Kidney (tissue), 22 donors: ENCODE measurements at places on chromosomes 11 and 22.

DNA sequence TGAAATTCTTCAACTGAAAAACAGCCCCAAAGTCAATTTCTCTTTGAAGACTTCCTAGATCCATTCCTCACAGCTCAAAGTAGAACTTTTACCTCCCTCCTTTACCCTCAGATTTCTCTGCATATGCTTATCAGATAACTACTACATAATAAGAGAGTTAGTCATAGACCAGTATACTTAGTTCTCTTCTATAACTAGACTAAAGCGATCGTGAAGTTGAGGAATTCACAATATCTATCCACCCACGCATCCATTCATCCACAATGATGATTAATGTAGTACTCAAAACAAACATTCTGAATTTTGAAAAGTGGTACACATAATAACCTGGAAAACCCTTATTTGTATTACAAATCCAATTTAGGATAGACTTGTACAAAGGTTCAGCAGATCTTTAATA is 800.9 kb upstream of the TENM4 start:
- no peak for DNase-seq

DNA sequence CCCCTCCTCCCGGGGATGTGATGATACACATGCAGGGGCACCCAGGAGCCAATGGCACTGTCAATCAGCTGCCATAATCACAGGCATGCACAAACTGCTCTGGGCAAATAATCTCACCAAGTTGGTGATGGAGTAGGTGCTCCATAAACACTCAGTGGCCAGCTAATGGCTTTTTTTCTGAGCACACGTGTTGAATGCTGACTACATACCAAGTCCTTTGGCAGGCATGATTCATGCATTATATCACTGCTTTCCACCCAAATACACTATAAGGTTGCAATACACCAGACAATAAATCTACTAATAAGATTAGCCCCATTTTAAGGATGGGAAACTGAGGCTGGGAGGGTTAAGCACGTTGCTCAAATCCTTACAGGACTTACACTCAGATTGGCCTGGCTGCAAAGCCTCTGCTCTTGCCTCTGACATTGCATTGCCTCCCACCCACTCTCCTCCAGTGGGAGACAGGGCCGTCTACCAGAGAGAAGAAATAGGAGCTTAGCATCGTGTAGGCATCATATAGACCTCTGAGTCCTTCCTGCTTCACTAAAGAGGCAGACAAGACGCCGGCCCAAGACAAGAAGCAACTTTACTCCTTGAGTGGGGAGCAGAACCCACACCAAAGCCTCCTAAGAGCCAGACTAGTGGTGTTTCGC is 32.7 kb upstream of the ACCSL start:
- DNase-seq: no peak

- DNase-seq: peak; percentile 84
Measured at GRCh38 chr22:34036931-34037330, 116.7 kb upstream of the LARGE1 start.

DNA sequence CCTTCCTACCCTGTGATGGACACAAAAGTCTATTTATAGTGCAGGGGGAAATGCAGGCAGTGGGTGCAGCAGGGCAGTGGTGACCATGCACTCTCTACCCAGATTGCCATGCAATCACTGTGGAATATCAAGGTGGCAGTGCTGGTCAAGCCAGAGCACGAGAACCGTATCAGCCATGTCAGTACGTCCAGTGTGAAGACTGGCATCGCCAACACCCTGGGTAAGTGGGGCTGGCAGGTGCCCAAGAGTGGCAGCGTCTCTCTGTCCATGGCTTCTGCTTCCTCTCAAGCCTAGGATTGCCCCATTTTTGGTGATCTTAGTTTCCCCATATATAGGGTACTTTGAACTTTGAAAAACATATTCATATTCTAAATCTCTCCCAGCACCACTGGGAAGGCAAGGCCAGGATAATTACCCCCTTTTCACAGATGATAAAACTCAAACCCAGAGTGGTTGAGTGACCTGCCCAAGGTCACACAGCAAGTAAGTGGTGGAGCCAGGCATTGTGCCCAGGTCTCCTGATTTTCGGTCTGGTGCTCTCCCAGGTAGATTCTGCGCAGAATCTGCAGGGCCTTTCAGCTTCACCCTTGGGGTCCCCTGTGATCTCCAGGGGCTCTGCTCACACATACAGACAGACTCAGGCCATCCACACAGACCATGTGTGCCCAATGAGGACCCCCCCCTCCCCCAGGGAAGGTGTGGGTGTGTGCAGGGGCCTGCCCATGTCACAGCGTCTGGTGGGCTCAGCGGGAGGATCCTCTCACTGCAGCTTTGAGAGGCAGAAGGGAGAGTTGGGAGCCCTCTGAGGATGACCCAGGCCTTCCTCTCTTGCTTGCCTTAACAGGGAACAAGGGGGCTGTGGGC is 7.1 kb downstream of the INPPL1 start:
- no peak for DNase-seq

GRCh38 chr11:79949574-79949973 is 508.7 kb upstream of the TENM4 start:
- no peak for DNase-seq

- no peak for DNase-seq
Measured at GRCh38 chr11:125281831-125282595, 117.5 kb downstream of the PKNOX2 start.

GRCh38 chr11:111735262-111736116 is 30.7 kb downstream of the PPP2R1B start:
- peak; percentile 84 for DNase-seq

- DNase-seq: peak; percentile 76
Measured at GRCh38 chr11:12827929-12828812, 153.9 kb downstream of the TEAD1 start.

- DNase-seq: no peak
Measured at GRCh38 chr11:83222499-83222898, 29.0 kb downstream of the ANKRD42 start.

DNA sequence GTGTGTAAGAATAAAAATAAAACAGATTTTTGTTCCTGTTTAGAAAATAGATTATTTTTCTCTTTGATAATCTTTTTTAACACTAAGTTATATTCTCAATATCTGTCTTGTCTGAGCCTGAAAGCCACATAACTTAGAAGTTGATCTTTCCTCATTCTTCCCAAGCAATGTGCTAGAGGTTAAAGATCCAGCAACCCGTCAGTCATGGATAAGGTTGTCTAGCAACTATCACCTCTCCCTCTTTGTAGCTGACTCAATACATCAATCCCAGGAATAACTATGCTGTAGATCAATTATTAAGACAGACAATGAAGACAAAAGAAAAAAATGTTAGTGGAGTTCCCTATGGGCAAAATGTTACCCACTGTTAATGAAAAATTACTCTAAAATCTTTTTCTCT is 813.1 kb upstream of the CCDC179 start:
- DNase-seq: no peak

DNA sequence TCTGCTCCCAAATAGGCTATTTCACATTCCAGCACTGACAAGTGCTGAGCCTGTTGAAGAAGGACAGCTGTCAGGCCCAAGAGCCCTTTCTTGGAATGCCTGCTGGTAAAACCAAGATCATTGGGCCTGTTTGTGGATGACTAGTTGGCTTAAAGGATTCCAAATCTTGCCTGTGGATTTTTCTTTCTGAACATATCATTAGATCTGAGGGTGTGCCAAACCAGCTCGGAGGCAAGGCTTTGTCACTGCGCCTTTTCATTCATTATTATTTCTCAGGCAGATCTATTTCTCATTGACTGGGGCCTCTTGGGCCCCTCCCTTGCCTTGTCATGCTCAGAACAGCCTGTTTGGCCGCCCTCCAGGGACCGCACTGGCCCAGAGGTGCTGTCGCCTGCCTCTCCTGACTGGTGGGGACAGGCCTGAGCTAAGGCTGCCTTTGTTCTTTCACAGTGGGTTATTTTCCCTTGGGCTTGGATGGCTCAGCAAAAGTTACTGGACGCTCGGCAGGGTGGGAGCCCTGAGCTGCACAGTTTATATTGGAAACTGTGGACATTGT is 222.7 kb upstream of the SESN3 start:
- peak; percentile 41 for DNase-seq

- DNase-seq: no peak
Measured at GRCh38 chr11:123185326-123185725, 9.7 kb downstream of the CLMP start.

DNA sequence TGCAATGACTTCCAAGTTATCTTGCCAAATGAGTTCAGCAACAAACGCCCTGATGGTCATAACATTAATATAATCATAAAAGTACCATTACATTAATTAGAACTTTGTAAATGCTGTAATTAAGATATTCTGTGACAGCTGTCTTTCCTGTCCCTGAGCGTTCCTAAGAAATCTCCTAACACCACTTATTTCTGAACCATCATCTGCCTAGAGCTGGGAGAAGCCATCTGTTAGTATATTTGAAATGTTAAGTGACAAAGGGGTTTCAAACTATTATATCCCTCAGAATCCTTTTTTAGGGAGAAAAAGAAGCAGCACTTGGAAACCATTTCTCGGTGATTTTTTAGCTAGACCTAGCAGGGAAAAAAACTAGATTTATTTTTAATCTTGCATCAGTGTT is 657.5 kb downstream of the FAM181B start:
- no peak for DNase-seq

- DNase-seq: no peak
Measured at GRCh38 chr22:21077884-21078508, 32.2 kb downstream of the LRRC74B start.

DNA sequence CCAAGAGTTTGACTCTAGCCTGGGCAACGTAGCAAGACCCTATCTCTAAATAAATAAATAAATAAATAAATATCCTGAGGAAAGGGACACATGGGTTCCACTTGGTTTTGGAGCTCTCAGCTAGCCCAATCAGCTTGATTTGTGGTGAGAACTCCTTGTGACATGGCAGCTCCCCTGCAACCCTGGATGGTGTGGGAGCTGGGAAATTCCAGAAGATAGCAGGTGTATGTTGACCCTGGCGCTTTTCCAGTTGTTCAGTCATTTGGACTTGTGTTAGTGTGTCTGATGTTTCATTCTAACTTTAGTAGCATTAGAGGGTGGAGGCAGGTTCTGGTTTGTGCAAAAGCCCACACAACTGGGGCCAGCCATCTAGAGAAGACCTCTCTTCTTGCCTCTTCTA is 148.5 kb upstream of the NCAM1 start:
- DNase-seq: no peak

- no peak for DNase-seq
Measured at GRCh38 chr11:75536786-75537641, 11.3 kb upstream of the GDPD5 start.

DNA sequence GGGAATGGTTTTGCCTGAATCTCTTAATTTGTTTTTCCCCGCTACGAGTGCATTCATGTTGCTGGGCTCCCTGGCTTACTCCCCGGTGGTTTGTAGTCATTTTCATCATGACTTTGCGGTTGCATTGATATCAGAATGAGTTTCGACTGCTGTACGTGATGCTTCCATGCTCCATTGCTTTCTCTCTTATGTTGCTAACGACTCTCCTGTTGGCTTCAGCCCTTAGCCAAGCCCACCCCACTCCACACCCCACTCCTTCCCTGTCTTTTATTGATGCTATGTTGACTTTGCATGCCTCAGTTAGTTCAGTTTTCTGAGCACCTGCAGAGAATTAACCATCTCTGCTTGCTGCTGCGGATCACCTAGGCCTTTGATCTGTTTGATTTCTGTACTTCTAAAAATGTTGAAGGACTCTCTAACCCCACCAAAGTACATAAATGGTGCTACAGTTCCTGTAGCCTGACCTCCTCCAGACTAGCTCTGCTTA is 65.3 kb downstream of the ARFGAP2 start:
- DNase-seq: peak; percentile 42

DNA sequence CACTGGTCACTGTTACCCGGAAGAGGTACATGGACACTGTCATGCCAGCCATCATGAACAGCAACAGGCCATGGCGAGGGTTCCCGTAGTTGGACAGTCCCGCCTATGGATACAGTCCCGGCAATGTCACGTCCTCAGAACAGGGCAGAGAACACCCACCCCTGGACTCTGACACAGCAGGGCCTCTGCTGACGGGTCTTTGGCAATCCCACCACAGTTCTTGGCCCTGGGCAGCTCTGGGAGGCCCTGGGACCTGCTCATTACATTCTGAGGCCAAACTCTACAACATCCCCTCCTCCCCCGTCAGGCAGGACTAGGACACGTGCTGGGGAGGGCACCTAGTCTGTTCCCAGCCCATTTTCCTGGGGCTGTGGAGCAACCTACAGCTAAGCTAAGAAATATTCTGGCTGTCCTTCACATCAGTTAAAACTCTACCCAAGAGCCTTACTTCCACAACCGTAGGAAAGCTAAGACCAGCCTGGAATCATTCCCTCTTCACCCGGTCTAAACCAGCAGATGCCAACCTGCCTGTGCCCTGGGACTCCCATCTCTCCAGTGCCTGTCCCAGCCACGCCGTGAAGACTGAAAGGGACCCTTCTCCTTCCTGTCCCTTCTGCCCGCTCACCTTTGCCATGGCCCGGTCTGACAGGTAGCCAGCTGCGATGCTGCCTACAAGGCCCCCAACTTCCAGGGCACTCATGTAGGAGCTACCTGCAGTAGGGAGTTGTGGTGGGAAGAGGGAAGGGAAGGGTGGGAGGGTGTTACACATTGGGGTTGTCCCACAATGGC is 4.5 kb downstream of the SLC37A4 start:
- no peak for DNase-seq

GRCh38 chr11:64539711-64540427 is 51.2 kb upstream of the SLC22A12 start:
- no peak for DNase-seq

- peak; percentile 51 for DNase-seq
Measured at GRCh38 chr11:31813391-31814175, 2.5 kb upstream of the PAX6 start.

DNA sequence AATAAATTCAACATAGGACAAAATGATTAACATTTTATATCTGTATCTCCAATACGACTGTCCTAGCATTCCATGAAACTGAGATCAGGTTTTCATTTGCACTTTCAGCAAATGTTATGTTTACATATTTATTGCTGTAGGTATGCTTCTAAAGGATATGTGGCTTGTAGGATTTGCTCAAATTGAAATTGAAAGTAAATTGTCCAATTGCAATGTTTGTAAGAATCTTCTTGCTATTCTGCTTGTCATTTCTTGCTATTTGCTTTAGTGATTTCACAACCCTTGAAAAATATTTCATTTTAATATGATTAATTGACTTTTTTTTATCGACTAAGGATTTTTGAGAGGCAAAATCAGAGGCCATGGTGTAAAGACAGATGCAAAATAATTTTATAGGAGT is 904.2 kb upstream of the RAG2 start:
- no peak for DNase-seq

GRCh38 chr22:46350121-46350520 is 14.6 kb downstream of the TRMU start:
- no peak for DNase-seq

- no peak for DNase-seq
Measured at GRCh38 chr22:36963302-36963701, 49.9 kb downstream of the CSF2RB start.

DNA sequence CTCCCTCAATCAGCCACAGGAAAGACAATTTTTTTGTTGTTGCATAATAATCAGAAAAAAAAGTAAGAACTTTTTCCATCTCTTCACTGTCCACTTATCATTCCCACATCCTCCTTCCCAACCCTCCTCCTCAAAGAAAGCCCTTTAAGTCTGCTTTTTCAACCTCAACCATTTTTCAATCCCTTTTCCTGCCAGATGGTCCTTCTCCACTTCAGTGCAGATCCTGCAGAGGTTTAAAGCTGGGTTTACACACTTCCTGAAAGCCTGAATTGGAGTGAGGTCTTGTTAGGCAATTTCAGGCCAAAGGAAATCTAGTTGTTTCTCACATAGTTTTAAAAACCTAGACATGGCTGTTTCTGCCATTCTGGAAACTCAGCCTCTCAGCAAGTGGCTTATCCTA is 78.3 kb downstream of the RPL27A start:
- DNase-seq: no peak
